ENCODE measurements at places on chromosomes 11 and 22.

DNA sequence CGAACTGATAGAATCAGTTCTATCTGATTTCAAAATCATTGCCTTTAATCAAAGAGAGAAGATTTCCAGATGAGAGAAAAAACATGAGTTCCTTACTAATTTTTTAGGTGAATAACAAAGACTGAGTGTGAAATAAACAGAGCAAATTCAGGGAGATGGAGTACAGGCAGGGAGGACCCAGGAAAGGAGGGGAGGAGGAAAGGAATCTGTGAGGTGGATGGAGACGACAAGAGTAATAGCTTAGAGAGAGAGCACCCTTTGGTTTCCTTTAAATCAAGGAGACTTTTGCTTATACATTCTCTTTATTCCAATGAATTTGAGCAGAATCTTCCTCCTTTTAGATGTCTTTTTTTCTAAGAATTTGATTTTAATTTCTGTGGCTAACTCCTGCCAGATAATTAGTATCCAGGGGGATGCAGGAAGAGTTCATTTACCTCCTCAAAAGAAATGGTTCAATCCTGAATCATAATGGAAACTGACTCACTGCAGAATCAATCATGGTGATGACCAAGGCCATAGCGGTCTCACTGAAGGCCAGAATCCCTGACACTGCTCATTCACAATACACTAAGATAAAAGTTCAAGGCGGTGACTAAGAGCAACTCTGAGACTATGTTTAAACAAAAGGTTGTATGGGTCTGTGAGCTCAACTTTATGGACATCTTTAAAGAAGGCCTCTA is 234.0 kb upstream of the ZC3H12C start:
- DNase-seq = peak; percentile 44

GRCh38 chr11:69297787-69298266 is 3.9 kb downstream of the MYEOV start:
- DNase-seq = peak; percentile 97

DNA sequence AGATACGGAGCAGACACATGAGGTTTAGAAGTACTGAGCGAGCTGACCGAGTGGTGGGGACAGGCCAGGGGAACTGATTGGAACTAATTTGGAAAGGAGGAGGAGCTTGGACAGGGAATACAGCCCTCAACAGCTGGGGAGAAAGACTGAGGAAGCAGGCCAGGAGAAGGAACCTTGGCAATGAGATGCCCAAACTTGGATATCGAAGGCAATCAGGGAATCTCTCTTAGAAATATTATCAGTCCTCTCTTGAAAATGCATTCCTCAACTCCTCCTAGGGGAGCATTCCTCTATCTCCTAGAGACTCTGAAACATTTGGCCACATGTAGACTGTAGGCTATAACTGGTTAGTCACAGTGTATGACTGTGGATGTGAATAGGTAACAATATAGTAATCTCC is 284.6 kb downstream of the GUCY1A2 start:
- DNase-seq = no peak

GRCh38 chr11:47843361-47844055 is 4.6 kb downstream of the NUP160 start:
- peak; percentile 40 for DNase-seq

DNA sequence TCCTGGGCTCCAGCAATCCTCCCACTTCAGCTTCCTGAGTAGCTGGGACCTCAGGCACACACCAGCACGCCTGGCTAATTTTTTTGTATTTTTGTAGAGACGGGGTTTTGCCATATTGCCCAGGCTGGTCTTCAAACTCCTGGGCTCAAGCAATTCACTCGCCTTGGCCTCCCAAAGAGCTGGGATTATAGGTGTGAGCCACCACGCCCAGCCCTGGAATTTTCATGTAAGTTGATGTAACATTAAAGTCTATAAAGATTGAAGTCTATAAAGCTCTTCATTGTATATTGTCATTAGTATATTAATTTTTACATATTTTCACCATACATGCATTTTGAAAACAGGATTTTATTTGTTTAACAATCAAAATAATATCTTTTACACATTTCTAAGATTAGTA is 12.5 kb upstream of the DDX17 start:
- DNase-seq = no peak

DNA sequence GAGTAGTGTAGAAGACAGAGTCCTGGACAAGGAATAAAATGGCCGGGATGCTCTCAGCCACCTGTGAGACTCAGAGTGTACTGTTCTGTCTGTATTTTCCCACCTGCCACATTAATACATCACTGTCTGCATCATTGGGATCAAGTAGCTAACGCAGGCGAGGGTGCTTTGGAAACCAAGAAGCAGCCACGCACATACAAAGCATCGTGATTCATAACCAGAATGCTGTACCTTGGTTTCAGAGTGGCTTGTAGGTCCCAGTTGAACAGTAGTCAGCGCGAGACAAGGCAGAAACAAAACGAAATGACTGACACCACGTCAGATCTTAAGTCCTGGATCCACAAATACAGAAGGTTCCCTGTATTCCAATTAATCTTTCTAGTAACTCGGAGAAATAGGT is 198.3 kb downstream of the GRIK4 start:
- DNase-seq = no peak

DNA sequence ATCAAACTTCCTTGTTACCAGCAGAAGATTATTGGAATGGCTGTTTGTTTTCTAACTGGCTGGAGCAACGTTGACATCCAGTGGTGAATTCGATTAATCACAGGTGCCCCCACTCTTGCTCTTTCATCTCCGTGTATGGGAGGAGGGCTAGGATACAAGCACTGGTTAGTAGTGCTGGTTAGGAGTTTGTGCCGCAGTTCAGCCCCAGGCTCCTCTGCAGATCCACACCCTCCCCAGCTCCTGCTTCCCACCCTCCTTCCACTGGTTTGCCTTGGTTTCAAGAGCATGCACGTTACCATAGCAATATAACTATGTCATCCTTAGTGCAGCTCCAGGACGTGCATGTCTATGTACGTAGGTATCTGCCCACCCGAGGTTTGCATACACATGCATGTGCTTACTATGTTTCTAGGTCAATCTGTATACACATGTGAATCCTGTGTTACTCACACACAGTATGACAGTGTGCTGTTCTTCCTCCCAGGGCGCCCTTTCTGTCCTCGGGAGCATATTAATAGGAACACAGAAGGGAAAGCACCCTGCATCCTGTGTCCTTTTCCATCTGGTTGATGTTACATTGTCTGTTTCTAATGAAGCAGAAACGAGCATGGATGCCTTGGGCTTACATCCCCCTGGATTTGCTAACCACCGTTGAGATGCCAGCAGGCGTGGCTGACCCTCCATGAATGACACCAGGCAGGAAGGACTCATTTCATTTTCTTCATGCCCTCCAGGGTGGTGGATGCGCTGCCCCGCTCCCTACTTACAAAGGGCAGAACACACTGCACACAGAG is 539.3 kb downstream of the OPCML start:
- no peak for DNase-seq

GRCh38 chr22:49737101-49737551 is 90.5 kb downstream of the BRD1 start:
- DNase-seq = no peak

DNA sequence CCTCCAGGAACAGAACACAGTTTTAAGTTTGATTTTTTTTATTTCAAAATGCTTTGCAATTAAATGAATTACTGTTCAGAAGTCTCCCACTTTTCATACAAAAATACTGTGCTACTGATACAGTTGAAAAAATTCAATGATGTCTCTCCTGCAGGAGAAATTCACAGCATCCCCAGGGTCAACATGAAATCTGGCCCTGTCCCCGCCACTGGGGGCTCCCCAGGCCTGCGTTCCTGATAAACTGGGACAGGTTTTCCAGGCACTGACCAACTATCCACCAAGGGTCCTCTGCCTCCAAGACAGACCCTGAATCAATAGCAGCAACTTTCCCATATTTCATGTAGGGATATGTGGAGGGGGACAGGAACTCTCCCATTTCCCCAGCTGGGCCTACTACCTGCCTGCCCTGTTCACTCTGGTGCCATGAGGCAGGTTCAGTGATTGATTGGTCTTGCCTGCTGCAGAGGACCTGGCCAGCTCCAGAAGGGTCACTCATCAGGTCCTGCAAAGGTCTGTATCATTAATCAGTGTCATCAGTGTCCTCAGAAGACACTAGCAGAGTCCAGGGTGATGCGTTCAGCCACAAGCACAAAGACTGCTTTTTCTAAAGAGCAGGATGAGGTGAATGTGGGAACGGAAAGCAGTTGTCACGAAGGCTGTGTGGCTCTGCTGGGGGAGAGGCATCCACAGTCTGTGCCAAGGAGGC is 43.4 kb downstream of the PISD start:
- no peak for DNase-seq

- no peak for DNase-seq
Observed at GRCh38 chr11:117921456-117921855, 7.7 kb downstream of the TMPRSS13 start.
